ENCODE measurements at places on chromosomes 1 and 21. TPM values are rescaled to one million over a fixed set of nuclear protein-coding genes. Genes with fewer than 3 reads are reported as not detected.

Gene SLC30A2
- 0.17 TPM for total RNA-seq

Gene DNALI1
- 4.0 TPM for total RNA-seq

GRCh38 chr1:245173446-245174211, 18.8 kb downstream of the KIF26B start:
- no peak for DNase-seq

GRCh38 chr1:161085165-161085564, 4.2 kb downstream of the NECTIN4 start:
- peak; percentile 35 for DNase-seq

GRCh38 chr1:98086796-98087441, 166.1 kb upstream of the DPYD start:
- DNase-seq = no peak

GRCh38 chr1:156865258-156865657, 4.6 kb downstream of the NTRK1 start:
- DNase-seq = no peak

DNA sequence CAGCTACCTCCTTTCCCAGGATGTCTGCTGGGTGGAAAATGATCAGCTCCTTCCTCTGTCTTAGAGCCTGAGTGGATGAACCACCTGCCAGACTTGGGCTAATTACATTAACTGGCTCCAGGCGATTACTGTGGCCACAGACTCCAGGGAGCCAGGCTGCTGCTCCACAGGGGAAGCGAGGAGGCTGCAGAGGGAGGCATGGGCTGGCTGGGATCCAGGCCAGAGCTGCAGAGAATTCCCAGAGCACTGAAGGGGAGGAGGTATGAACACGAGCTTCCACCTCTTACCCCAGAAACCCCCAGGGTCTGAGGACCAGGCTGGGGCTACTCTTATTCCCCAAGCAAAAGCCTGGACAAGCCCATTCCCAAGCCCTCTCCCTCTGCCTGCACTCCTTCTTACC, 136.0 kb upstream of the KLHDC7A start:
- no peak for DNase-seq

DNA sequence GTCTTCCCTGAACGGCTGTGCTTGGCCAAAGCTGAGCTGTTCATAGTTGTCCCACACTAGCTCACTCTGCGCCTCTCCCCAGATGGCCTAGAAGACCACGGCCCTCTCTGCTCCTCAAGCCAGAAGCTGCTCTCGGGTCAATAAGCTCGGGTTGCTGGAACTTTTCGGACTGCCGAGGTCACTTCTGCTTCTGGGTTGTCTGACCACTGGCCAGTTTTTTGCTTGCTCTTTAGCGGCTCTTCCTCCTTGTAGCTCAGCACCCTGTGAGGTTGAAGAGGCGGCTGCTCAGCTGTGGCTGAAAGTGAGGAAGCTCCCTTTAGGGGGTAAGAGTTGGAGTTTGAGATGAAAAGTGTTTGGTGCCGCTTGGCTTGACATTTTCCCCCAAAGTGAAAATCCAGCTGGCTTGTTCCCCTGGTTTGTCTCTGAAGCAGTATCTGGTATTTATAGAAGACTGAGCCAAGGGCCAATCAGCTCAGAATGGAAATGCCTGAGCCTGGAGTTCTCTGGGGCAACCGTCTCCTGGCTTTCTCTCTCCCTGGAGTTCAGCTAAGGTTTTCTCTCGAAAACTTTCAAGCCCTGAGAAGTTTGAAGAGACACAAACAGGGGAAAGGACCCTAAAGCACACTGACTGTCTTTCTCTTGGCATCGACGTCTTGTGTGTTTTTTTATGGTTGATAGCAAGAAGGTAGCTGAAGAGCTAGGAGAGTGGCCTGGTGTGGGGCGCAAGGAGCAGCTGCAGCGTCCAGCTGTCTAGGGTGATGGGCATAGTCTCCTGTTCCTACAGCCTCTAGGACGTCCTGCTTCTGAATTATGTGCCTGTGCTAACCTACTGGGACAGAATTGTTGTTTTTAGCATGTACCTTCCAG, 72.0 kb downstream of the SYT6 start:
- no peak for DNase-seq

DNA sequence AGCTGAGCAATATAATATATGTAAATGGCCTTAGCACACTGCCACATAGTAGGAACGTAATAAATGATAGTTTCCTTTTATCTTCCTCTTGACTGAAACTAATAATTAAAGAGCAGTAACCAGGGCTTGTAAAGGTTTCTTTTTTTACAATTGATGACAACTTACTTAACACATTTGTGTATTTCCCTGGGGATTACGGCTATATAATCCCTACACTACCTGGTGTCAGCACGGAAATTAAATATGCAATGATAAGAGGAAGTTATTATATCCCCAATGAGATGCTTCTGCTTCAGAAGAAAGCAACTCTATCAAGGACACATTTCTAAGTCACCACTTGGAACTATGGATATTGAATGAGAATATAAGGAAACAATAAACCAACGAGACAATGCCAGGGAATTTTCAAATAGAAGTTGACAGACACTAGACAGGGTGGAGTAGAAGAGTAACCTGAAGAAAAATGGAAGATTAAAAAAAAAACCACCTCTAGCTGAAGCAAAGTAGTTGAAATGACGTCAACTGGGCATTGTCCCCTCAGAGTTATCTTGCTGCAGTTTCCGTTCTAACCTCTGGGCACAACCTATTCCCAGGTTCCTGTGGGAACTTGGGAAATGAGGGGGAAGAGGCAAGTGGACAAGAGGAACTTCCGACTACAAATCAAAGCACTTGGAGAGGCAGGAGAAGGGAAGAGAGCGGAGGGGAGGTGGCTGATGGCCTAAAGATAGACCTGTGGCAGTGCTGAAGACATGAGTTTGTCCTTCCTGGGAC, 66.5 kb downstream of the PLPP3 start:
- no peak for DNase-seq

DNA sequence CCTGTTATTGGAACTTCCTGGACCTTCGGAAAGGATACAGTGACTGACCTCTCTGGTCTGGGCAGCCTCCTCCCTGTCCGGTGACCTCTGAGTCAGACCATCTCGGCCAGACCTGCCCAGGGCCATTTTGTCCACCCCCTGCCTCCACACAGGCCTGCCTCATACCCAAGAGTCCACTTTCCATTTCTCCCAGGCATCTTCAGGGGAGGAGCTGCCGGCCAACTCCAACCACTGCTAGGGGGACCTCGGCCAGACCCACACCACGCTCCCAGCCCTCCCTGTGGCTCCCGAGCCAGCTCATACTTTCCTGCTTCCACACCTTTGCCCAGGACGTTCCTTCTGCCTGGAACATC, 29.5 kb upstream of the RUNX3 start:
- DNase-seq = no peak
